ENCODE measurements at places on chromosomes 5 and 9.

- DNase-seq = no peak
Observed at GRCh38 chr5:103035701-103036100, 84.2 kb downstream of the GIN1 start.

DNA sequence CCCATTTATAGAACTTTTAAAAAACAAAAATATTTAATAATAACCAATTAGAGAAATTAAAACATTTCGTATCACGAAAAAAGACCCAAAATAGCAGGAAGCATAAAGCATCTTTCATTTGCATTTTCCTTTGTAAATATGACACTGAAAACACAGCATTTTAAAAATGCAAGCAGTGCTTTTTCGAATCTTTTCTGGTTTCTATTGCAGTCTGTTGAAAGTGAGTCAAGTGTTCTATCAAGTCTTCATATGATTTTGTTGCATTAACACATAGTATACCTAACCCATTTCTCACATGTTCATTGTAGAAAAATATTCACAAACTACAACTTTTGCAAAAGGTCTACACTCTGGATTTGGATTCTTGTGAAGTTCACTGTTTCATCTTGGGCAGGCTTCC lies 198.8 kb downstream of the SEMA5A start:
- DNase-seq = no peak

GRCh38 chr5:135102716-135103574 lies 68.9 kb upstream of the PITX1 start:
- DNase-seq = no peak

GRCh38 chr9:18824095-18824666 lies 208.8 kb downstream of the SAXO1 start:
- no peak for DNase-seq

- DNase-seq = no peak
Observed at GRCh38 chr9:1384816-1385215, 334.7 kb downstream of the DMRT2 start.

DNA sequence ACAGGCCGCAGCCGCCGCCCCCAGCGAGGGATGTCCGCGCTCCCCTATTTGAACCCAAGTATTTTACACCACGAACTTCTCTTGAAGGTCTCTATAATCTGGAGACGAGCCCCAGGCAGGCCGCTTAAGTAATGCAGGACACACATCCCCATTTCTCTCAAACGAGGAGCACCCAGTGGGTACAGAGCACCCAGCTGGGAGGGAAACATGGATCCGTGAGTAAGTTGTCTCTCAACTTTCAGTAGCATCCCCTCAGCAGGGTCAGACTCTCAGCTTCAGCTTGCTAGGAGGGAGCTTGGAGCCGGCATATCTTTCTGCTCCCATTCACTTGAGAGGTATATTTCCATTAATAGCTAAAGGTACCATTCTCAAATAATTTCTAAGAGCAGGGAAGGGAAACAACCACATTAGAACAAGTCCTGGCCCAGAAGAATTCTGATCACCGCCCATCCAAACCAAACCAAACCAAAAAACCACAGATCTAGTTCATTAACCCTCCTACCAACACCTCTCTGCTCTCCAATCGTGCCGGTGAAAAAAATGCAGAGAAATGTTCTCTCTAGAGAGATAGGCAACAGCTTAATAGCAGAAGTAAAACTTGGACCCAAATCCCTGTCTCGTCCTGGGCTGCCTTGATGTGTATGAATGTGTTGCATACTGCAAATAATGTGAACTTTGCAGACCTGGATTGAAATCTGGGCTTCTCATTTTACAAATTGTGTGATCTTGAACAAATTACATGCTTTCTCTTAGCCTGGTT lies 910 bp downstream of the TDRD7 start:
- DNase-seq = no peak

DNA sequence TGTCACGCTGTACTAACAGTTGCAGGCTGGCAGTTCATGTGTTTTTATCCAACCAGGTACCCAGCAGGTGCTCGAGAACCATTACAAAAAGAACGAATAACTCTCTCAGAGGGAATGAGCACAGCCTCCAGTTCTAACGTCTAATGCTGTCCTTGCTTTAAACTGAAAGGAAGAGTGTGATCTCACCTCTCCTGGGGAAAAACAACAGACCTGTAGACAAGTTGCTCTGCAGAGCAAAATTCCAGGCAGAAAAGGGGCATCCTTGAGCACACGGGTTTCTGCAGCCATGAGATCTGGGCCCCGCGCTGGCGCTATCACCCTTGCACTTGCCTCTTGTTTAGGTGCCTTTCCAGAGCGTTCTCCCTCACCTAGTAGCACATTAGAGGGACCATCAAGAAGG lies 92.5 kb upstream of the DNAH5 start:
- no peak for DNase-seq

- no peak for DNase-seq
Observed at GRCh38 chr5:65307931-65308330, 173.8 kb downstream of the ADAMTS6 start.

DNA sequence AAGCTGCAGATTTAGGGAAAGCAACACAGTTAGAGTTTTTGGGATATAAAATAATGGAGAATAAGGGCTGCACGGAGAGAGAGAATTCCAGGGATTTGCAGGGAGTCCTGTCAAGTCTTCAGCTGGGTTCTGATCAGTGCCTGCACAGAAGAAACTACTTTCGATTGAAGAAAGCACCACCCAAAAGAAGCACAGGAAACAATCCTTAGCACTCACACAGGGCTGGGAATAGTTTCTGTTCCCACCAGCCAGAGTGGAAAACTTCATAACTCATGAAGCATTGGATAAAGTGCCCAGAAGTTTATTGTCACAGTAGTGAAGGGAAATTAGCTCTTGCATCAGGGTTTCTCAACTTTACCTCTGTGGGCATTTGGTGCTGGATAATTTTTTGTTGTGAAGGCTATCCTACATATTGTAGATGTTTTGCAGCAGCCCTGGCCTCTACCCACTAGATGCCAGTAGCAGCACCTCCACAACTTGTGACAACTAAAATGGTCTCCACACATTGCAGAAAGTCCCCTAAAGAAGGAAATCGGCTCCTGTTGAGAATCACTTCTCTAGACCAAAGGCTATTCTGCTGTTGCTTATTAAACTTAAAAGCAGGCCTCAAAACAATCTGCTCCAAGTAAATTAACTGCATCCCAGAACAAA lies 71.0 kb upstream of the FAM120A start:
- no peak for DNase-seq

DNA sequence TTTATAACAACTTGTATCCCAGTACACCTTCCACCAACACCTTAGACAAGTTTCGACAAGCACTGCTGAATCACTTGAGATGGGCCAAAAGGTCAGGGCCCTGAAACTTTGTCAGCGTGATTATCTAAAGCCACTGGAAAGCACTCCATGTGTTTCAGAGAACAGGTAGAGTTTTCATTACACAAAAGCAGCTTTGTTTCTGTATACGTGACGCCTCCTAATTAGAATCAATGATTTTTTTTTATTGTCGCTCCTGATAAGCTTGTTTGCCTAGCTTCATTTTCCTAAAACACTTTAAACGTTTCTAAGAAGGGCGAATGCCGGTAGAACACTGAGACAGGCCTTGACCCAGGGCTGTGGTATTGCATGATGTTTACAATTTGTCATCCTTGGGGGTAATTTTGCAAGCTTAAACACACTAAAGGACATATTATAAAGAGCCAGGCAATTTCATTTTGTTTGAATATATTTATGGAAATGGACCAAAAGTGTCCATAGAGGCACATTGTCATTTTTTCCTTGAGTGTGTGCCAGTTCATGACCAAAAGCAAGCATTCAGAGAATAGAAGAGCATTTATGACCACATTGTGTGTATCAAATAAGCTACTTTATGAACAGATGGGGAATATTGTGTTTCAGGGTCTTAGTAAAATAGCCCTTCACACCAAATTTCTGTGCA lies 193.6 kb downstream of the GLIS3 start:
- DNase-seq = no peak

GRCh38 chr9:124303762-124304161 lies 46.0 kb downstream of the NEK6 start:
- no peak for DNase-seq

DNA sequence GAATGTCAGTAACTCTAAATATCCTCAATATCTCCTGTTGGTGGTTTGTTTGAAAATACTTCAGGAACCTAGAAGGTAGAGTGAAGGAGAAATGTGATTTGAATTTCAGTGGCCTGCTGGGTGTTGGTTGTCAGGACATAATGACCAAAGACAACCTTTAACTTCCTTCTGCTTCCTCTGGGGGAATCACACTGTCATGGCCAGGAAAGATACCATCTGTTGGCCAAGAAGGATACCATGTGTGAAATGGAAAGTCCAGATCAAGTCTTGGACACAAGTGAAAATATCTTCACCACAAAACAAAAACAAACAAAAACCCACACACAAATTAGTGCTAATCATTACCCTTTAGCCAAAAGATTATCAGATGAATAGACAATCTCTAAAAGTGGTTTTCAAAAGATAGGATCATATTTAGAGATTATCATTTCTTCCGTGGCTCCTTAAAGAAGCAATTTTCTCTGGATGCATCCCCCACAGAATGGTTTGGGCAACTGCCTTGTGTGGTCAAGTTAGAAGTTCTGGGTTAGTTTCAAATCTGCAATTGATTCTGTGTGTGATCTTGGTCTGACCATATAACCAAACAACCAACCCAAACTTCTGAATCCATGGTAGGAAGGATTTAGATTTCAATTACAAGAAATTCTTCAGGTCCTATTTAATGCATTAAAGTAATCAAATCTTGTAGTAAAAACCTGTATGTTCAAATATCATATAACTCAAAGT lies 1.6 kb downstream of the C1QTNF3 start:
- DNase-seq = no peak

DNA sequence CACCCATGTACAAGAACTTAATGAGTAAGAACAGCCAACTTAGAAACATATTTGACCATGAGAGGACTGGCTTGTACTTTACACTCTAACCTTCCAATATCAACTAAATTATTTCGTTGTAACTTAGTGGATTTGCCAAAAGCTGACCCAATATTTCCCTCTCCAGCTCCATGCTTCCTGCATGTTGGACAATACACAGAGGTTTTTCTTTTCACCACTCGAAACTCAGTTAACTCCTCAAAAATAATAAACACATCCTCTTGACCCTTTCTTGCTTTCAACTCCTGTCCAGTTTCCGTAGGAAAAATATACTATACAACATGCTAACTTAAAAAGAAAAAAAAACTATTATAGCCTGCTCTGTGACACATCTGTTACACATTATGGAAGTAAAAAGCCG lies 188.9 kb downstream of the MPDZ start:
- DNase-seq = no peak

- no peak for DNase-seq
Observed at GRCh38 chr9:116475201-116475600, 211.9 kb upstream of the TRIM32 start.

GRCh38 chr5:148403344-148403743 lies 19.6 kb downstream of the FBXO38 start:
- no peak for DNase-seq

DNA sequence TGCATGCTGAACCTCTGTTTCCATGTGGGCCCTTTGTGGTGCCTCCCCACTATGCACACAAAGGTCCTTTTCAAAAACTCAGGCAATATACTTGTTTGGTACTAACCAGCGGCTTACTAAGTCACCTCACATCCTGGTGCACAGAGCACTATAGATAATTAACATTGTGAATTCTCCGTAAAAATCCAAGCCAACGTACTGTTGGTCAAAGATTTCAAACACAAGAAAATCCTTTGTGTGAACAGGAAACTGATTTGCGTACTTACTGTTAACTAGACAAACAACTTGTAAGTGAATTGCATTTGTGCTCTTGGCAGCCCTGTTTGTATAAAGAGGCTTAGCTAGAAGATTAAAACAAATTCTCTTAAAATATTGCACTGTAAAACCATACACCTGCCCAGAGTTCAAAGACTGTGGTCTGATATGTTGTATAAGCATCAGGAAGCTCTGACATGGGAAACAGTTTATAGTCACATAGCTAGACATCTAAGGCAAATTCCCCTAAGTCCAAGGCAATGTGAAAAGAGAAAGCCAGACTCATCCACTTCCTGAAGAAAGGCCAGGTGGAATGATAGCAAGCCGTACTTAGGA lies 125.0 kb upstream of the SLC12A2 start:
- no peak for DNase-seq

GRCh38 chr9:34059954-34060353 lies 11.3 kb upstream of the UBAP2 start:
- DNase-seq = no peak

- no peak for DNase-seq
Observed at GRCh38 chr5:150082374-150082773, 4.0 kb downstream of the CSF1R start.

DNA sequence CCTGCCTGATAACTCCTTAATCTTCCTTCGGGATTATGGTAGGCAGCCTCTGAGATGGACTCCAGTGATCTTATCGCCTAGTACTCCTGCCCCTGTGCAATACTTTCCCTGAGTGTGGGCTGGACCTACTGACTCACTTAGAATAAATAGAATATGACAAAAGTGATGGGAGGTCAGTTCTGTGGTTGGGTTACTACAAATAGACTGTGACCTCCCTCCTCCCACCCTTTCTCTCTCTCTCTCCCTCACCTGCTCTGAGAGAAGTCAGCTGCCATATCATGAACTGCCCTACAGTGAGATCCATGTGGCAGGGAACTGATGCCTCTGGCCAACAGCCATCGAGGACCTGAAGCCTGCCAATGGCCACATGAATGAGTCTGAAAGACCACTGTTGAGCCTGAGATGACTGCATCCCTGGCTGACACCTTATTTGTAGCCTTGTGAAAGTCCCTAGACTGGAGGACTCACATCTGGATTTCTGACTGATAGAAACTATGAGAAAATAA lies 31.7 kb downstream of the NRG2 start:
- DNase-seq = no peak

DNA sequence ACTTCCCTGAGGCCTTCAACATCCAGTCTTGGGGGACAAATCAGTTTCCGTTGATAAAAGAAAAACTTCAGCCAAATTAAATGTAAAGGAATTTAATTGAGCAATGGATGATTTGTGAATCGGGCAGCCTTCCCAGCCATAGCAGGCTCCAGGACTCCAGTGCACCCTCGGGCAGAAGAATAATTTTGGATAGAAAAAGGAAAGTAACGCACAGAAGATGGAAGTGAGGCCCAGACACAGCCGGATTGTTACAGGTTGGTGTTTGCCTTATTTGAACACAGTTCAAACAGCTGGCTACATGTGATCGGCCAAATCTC lies 19.1 kb downstream of the MRPL36 start:
- no peak for DNase-seq

DNA sequence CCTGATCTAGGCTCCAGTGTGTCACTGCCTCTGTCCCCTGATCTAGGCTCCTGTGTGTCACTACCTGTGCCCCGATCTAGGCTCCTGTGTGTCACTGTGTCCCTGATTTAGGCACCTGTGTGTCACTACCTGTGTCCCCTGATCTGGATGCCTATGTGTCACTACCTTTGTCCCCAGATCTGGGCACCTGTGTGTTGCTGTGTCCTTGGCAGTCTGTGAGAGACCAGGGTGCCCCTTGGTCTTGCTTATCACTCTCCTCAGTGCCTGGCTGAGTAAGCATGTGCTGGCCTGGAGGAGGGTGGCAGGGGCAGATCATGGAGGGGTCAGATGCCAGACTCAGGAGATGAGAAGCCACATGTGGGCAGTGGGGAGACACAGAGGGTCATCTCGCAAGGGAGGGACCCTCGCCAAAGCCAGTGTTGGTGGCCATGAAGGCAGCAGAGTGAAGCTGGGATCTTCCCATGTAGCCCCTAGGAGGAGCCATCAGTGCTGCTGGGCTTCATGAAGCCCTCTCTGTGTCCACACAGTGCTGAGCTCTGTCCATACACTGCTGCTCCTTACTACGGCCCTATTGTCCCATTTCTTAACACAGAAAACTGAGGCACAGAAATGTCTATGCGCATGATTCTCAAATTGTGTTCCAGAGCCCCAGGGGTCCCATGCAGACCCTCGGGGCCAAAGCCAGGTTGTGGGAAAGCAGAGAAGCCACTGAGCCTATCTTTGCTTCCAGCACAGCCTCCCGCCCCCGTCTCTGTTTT lies 15.5 kb downstream of the OLFML2A start:
- no peak for DNase-seq

- no peak for DNase-seq
Observed at GRCh38 chr9:132748450-132748849, 78.2 kb downstream of the GTF3C4 start.

All from activated T-helper 1 cell treated with Interleukin-2 at 50 U/mL for 16 hours (primary cell).